SW 1271 (cell line): ENCODE measurements at places on chromosomes 16 and 17.

- no peak for DNase-seq
Observed at GRCh38 chr17:1792495-1793446, 30.9 kb downstream of the SERPINF1 start.

DNA sequence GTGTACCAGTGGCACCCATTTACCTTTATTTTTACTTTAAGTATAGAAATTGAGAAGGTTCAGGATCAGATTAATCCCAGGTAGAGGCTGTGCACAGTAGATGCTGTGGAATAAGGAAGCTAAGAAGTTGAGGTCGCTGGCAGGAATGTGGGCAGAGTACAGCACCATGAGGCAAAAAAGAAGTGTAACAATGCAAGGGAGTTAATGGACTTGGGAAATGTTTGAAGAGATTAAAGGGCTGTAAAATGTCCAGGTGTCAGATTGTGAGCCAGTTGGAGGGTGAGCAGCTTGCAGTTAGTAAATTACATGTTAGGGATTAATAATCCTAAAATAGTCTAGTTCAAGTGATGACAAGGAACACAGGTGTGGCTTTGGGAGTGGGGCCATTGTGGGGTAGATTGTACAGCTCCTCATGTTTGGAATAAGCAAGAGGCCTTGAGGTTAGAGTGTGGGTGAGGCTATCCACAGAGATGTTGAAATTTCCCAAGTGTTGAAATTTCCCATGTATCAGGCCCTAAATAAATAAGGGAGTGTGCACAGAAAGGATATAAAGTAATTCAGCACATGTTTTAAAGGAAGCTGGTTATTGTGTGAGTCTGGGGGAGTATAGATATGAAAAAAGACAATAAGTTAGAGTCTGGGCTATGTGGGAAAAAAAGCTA lies 21.5 kb downstream of the TAT start:
- no peak for DNase-seq

GRCh38 chr16:84513123-84513522 lies 8.7 kb upstream of the MEAK7 start:
- DNase-seq: no peak

DNA sequence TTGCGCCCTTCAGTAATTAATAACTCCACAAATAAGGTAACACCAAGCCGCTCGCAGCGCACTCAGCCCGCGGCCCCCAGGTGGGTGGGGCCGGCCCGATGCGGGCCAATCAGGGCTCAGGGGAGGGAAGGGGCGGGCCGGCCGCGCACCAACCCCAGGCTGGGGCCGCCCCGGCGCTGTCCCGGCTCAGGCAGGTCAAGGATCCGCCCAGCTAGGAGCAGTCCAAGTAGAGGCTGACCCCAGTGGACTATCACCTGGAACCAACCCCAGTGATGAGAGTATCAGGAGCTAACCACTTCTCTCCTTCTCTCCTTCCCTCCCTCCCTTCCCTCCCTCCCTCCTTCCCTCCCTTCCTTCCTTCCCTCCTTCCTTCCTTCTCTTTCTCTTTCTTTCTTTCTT lies 110.8 kb downstream of the C16orf78 start:
- DNase-seq: no peak

GRCh38 chr17:28963055-28963611 lies 11.8 kb upstream of the PHF12 start:
- DNase-seq: no peak

DNA sequence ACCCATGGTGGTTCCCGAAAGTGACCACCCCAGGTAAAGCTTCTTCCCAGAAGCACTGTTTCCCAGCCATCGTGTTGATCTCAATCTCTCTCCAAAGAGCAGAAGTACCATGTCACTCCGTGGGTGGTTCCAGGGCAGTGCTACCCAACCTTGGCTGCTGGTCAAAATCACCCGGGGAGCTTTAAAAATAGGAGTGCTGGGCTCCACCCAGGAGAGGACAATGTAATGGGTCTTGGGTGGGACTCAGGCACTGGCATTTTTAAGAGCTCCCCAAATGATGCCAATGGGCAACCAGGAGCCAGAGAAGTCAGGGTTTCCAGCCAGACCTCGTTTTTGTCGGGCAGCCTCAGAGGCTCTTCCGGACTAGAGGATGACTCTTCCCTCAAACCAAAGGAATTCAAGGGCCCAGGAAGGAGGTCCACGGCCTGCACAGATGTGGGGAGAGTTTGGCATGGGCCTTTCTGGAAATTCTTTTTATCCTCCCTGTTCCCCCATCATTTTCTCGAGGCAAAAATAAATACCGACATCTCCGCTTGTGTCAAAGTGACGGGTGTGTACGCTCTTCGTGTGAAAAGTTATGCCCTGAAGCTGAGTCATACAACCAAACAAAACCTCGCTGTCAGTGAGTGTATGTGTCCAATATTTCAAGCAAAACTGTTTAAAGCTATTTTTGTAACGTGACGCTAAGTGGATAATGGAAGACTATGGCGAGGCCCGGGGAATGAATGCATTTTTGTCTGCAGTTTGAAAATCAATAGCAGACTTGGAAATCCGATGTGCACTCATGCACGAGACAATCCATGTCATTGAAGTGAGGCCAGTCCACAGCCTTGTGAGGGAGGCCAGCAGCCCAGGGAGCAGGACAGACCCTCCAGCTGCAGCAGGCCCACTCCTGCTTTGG lies 364.1 kb downstream of the FOXL1 start:
- DNase-seq: no peak

DNA sequence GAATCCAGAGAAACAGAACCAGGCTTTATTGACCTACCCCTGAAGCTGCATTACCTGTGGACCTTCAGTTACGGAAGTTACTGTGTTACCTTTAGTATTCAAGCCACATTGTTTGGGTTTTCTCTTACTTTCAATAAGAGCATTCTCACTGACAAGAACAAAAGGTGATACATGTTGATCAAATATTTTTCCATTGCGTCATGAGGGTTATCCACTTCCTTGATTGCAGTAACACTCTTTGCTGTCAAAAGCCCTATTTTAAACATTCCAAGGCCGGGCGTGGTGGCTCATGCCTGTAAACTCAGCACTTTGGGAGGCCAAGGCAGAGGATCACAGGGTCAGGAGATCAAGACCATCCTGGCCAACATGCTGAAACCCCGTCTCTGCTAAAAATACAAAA lies 28.6 kb upstream of the PAFAH1B1 start:
- no peak for DNase-seq

DNA sequence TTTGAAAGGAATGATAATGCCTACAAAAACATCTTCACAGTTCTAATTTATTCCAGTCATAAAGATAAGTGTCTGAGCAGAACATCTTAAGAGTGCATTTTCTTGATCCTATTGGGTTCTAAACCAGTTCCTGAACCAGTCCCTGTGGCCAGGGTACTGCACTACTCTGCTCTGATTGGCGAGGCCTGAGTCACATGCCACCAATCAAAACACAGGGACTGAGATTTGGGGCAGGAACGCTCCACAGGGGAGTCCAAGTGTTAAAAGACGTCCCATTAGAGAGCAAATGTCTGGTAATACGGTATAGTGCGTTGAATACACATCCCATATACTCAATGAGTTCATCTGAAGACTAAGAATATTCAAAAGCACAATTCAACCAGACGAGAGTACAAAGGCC lies 3.0 kb upstream of the NUP93 start:
- DNase-seq: no peak

GRCh38 chr17:65017207-65017774 lies 39.2 kb downstream of the GNA13 start:
- no peak for DNase-seq

DNA sequence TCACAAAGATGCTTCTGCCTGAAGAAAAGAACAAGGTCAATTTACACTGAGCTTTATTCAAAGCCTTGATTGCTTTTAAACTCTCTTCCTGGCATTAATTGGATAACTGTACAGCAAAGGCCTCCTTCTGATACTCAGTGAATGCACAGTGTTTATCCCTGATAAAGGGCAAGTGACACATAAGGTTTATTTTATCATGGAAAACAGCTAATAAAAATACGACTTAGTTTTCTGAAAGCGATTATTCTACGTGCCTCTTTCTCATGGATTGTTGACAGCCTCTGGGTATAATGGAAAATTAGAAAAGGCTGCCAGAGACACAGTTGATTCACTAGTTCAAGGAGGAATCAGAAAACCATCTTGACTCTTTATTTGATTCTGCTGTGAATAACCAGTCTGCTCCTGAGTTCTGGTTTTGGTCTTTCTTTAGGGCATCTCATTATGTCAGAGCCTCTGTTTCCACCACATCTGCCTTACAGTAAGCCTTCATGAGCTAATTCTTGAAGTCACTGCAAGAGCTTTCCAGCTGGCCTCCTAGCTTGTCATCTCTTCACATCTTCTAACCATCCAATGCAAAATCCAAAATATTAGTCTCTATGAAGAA lies 212.9 kb downstream of the CNTNAP4 start:
- DNase-seq: no peak

- DNase-seq: no peak
Observed at GRCh38 chr16:49664221-49665215, 191.4 kb downstream of the ZNF423 start.

GRCh38 chr16:10589109-10589508 lies 8.7 kb upstream of the EMP2 start:
- no peak for DNase-seq

DNA sequence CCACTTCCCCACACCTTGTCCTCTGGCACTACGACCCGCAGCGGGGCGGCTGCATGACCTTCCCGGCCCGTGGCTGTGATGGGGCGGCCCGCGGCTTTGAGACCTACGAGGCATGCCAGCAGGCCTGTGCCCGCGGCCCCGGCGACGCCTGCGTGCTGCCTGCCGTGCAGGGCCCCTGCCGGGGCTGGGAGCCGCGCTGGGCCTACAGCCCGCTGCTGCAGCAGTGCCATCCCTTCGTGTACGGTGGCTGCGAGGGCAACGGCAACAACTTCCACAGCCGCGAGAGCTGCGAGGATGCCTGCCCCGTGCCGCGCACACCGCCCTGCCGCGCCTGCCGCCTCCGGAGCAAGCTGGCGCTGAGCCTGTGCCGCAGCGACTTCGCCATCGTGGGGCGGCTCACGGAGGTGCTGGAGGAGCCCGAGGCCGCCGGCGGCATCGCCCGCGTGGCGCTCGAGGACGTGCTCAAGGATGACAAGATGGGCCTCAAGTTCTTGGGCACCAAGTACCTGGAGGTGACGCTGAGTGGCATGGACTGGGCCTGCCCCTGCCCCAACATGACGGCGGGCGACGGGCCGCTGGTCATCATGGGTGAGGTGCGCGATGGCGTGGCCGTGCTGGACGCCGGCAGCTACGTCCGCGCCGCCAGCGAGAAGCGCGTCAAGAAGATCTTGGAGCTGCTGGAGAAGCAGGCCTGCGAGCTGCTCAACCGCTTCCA lies 2.6 kb downstream of the METTL26 start:
- DNase-seq: no peak

DNA sequence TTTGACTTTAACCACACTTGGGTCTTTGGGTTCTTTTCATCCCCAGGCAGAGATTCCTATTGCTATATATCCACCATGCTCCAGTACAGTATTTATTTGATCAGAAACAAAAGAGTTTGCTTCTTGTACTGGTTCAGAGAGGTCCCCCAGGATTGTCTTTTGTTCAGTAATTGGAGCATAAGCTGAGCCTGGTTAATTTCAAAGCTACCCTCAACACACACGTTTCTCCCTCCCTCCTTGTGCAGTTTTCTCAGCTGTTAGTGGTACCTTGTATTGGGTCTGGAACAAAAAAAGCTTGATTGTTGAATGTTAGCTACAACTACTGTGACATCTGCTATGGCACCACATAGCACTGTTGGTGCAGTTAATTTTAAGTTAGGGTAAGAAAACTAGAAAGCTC lies 50.0 kb downstream of the NUP93 start:
- no peak for DNase-seq

GRCh38 chr16:7361416-7362129 lies 28.9 kb downstream of the RBFOX1 start:
- DNase-seq: no peak

- no peak for DNase-seq
Observed at GRCh38 chr16:15757630-15758251, 99.1 kb downstream of the MYH11 start.

DNA sequence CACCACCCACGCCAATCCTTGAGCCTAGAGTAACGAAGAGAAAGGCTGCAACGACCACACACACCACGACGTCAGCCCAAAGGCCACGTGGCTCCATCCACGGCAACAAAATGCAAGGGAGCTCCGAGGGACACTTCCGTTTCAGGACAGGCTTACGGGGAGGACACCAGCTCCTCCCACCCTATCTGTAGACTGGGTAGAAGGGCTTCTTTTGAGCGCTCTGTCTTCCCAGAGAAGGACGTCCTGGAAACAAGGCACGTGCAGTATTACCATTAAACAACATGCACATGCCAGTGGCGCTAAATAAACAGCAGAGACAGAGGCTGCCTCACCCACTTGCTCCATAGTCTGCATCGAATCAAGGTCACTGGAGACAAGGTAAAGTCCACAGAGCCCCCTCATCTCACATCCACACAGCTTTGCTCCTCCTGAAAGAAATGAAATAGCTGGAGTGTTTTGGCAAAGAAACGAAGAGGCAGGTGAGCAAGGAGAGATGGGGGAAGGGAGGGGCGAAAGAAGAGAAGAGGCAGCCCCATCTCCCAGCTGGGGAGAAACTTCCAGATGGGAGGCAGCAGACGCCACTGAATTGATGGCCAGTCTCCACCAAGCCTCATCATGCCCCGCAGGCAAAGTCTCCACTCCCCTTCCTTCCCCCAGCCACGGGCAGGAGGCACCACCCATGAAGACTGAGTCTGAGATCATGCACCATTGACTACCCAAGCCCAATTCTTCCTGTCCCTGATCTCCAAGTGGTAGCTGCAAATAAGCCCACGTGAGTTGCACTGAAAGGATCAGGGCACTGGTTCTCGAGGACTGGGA lies 24.0 kb downstream of the ZFHX3 start:
- DNase-seq: no peak

- no peak for DNase-seq
Observed at GRCh38 chr17:77400445-77400870, 259.7 kb downstream of the SEC14L1 start.

GRCh38 chr17:49003557-49004511 lies 6.6 kb downstream of the IGF2BP1 start:
- no peak for DNase-seq

- DNase-seq: no peak
Observed at GRCh38 chr17:45648642-45649041, 135.5 kb upstream of the CRHR1 start.

GRCh38 chr16:83350481-83350880 lies 457.3 kb upstream of the HSBP1 start:
- no peak for DNase-seq

DNA sequence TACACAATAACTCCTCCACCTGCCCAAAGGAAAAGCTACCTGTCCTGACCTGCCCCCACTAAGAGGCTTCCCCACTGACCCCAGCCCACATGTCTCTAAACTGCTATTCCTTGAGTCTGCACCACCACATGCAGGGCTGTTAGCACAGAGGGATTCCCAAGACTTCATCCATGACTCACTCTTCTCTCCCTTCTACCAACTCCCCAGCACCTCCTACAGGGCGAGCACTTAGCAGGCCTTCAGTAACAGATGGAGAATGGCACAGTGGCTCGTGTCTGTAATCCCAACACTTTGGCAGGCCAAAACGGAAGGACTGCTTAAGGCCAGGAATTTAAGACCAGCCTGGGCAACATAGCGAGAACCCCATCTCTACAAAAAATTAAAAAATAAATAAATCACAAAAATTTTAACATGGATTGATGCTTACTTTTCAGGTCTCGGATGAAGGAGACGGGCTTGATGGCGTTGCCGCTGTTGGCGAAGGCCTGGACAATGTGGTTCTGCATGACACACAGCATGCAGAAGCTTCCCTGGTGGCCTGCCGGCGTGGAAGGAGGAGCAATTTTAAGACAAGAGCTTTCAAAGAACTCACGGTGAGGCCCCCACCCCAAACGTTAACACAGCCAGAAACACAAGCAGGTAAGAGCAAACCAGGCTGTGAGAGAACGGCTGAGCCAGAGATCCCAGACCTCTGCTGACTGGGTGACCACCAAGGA lies 12.0 kb downstream of the USP36 start:
- DNase-seq: peak; percentile 25
